Osteoblast (primary cell): ENCODE measurements at places on chromosomes 12 and 14. TPM values are rescaled to one million over a fixed set of nuclear protein-coding genes. Genes with fewer than 3 reads are reported as not detected.

Gene SYCP3
- total RNA-seq = 0.72 and 0.88 TPM in 2 replicates

Gene HOXC6
- total RNA-seq = 5.6 and 7.2 TPM in 2 replicates

Gene TAS2R42
- total RNA-seq = not detected in 2 replicates

Gene NOS1
- not detected in 2 replicates for total RNA-seq

Gene GALNT16
- total RNA-seq = 4.0 and 4.1 TPM in 2 replicates

Gene NRL
- 1.5 and 1.8 TPM in 2 replicates for total RNA-seq

Gene TIGAR
- total RNA-seq = 11.2 and 11.6 TPM in 2 replicates

Gene ESRRB
- total RNA-seq = under 0.01 TPM in 1 of 2 replicates, not detected in the other

Gene NAB2
- total RNA-seq = 53.6 and 70.9 TPM in 2 replicates

Gene HOMEZ
- total RNA-seq = 5.4 and 8.0 TPM in 2 replicates

Gene LRRK2
- total RNA-seq = 5.0 and 5.1 TPM in 2 replicates

Gene SLC4A8
- total RNA-seq = 1.2 and 2.9 TPM in 2 replicates

Gene MYF5
- not detected in 2 replicates for total RNA-seq

Gene PAPOLA
- 106 TPM in 2 replicates for total RNA-seq

Gene ENDOU
- not detected in 2 replicates for total RNA-seq

Gene KCNH3
- not detected in 2 replicates for total RNA-seq

Gene MDGA2
- total RNA-seq = not detected in 2 replicates

Gene PRDM4
- 36.8 and 39.1 TPM in 2 replicates for total RNA-seq

Gene JDP2
- total RNA-seq = 70.7 and 77.1 TPM in 2 replicates

Gene CCDC175
- not detected in 2 replicates for total RNA-seq

Gene LMNTD1
- not detected in 2 replicates for total RNA-seq

Gene SLC25A21
- total RNA-seq = 0.29 and 0.72 TPM in 2 replicates

Gene HOXC13
- total RNA-seq = under 0.01 TPM in 1 of 2 replicates, not detected in the other

Gene ERBB3
- 1.1 and 2.4 TPM in 2 replicates for total RNA-seq

Gene KRT79
- total RNA-seq = not detected in 2 replicates

Gene PRH1
- total RNA-seq = 24.2 and 31.2 TPM in 2 replicates

Gene IAPP
- not detected in 2 replicates for total RNA-seq
